ENCODE measurements at places on chromosomes 3 and 15. TPM values are rescaled to one million over a fixed set of nuclear protein-coding genes. Genes with fewer than 3 reads are reported as not detected.

Gene ROBO2
- total RNA-seq = 11.0 TPM

Gene LIPC
- not detected for total RNA-seq

DNA sequence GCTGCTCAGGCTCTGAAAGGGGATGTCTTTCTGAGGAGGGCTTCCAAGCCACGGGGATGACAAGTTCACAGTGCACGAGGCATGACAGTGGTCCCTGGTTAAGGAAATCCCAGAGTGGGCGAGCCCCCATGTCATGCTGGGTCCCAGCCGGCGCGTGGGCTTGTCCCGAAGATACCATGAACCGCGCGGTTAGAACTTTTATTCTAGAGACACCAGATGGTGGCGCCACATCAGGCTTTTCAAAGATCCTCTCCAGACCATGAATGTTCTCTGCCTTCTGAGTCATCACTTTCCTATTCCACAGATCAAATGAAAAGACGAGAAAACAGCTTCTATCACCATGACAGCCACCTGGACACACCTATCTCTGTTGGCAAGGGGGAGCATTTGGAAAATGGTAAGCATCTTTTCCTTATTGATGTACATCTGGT lies 227.8 kb upstream of the LYSMD4 start:
- H3K4me3 ChIP-seq = no peak overlapping the region
- no peaks in the 10 kb centered on the region for H3K36me3 ChIP-seq
- H3K27me3 ChIP-seq = no peaks in the 10 kb centered on the region
- no peak overlapping the region for H3K27ac ChIP-seq
- H3K4me1 ChIP-seq = peaks cover 8% of the 10 kb centered on the region

DNA sequence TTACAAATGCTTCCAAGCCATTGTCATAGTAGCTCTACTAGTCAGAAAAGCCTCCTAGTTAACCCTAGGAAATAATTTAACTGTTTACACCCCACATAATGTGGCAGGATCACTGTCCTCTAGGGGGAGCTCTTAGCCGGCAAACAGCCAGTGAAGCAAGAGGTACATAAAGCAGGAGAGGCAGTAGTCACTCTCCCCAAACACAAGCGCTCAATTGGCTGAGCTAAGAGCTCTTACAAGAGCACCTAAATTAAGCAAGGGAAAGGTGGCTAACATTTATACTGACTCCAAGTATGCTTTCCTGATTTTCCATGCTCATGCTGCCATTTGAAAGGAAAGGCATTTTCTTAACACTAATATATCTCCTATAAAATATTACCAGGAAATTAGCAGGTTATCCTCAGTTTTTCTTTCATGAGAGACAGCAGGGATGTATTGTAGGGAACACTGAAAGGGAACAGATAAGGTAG lies 37.6 kb downstream of the NCEH1 start:
- H3K27ac ChIP-seq = no peak overlapping the region
- no peaks in the 10 kb centered on the region for H3K36me3 ChIP-seq
- no peak overlapping the region for H3K4me3 ChIP-seq
- DNase-seq = no peak
- H3K27me3 ChIP-seq = no peaks in the 10 kb centered on the region

Data from vagina (tissue), 2 donors.